ENCODE measurements at places on chromosomes 6 and 20.

- DNase-seq = no peak
Measured at GRCh38 chr6:163780994-163781393, 366.5 kb downstream of the QKI start.

DNA sequence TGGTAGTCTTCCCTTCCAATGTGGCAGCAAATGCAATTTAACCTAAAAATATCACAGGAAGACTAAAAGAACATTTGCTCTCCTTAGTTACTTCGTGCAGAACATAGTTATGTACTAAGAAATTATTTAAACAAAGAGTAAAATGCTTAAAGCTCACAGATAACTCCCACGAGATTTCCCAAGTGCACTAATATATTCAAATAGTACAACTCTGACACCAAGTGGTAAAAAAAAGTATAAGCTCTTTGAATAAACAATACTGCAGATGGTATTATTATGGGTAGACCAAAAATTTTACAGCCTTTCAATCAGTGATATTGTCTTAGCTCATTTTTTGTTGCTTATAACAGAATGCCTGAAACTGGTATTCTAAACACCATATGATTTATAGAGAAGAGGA lies 52.8 kb upstream of the FILIP1 start:
- no peak for DNase-seq

GRCh38 chr20:53831812-53832211 lies 238.2 kb upstream of the ZNF217 start:
- DNase-seq = no peak

DNA sequence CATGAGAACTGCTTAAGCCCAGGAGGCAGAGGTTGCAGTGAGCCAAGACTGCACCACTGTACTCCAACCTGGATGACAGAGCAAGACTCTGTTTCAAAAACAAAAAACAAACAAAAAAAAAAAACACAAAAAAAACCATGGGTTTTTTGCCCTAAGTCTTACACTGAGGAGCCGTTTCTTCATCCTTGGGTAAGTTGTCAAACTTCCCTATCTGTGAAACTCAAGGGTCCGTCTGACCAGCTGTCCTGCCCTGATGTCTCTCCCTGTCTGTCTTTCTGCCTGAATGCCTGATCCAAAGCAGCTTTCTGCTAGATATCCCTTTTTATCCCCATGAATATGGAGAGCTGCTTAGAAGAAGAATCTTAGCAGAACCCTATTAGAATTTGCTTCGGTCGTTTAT lies 41.3 kb upstream of the CLDN20 start:
- DNase-seq = no peak

GRCh38 chr6:12049165-12049564 lies 37.1 kb downstream of the HIVEP1 start:
- no peak for DNase-seq

GRCh38 chr6:97215157-97215769 lies 67.8 kb downstream of the MMS22L start:
- peak; percentile 16 for DNase-seq

GRCh38 chr6:17178326-17178725 lies 76.5 kb downstream of the STMND1 start:
- no peak for DNase-seq

- no peak for DNase-seq
Measured at GRCh38 chr6:34585108-34585507, 29.0 kb upstream of the SPDEF start.

GRCh38 chr6:30485236-30485635 lies 4.1 kb upstream of the HLA-E start:
- no peak for DNase-seq

DNA sequence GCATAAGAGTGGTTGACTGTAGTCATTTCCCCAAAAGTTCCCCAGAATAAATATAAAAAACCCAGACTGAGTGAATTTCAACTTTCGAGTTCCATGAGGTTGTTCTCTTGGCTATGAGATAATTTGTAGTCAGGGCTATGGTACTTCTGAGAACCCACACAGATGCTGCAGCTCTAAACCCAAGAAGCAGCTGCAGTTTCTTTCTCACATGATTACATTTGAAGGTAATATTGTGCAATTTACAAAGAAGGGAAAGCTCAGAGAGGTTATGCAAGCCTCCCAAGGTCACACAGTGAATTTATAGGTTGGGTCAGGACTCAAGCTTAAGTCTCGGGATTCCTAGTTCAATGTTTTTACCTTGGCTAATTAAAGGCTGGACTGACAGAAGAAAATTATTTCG lies 29.7 kb upstream of the CD93 start:
- peak; percentile 45 for DNase-seq

- no peak for DNase-seq
Measured at GRCh38 chr20:47174456-47175243, 181.8 kb downstream of the ZMYND8 start.

GRCh38 chr6:43953794-43954310 lies 173.4 kb downstream of the MRPL14 start:
- peak; percentile 12 for DNase-seq

- DNase-seq = no peak
Measured at GRCh38 chr6:36445621-36446020, 2.8 kb downstream of the KCTD20 start.

DNA sequence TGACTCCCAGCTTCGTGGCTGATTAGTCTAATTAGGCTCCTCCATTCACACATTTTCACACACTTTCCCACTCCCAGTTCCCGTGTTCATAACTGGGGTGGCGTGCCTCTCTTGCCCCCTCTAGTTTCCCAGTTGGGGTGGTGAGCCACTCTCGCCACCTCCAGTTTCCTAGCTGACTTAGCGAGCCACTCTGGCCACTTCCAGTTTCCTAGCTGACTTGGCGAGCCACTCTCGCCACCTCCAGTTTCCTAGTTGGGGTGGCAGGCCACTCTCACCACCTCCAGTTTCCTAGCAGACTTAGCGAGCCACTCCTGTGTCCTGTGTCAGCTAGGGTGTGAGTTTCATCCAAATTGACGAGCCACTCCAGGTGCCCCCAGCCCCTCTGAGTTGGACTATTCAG lies 7.4 kb upstream of the GMPR start:
- no peak for DNase-seq

DNA sequence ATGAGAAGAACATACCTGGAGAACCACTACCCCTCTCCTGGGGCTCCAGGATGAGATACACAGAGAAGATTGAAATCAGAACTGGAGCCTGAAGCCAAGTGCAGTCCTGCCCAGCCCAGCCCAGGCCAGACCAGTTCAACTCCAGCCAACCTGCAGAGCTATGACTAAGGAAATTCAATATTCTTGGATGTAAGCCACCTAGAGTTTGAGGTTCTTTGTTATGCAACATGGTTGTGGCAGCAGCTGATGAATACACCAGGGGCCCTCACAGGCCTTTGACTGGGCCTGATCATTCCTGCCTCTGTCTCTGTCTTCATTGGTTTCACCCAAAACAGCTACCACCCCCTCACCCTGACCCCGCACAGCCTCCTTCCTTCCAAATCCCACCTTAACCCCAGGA lies 167.8 kb downstream of the LRFN2 start:
- DNase-seq = no peak

DNA sequence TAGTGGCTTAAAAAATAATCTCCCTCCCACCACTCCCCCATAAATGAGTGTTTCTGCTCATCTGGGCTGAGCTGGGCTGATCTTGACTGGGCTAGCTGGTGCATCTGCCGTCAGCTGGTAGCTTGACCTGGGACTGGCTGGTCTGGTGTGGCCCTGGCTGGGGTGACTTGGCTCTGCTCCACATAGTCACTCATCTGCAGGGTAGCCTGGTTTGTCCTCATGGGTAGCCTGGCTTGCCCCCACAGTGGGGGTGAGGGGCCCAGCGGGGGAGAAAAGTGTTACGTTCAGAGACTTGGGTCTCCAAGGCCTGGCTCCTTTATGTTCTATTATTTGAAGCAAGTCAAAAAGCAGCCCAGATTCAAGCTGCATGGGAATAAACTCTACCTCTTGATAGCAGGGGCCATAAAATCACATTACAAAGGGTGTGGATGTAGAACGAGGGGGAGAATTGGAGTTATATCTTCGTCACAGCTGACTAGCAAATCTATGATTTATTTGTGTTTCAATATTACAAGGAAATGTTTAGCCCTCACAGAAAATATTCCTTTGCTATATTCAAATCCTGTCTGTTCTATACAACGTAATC lies 32.9 kb downstream of the EDN3 start:
- DNase-seq = no peak

DNA sequence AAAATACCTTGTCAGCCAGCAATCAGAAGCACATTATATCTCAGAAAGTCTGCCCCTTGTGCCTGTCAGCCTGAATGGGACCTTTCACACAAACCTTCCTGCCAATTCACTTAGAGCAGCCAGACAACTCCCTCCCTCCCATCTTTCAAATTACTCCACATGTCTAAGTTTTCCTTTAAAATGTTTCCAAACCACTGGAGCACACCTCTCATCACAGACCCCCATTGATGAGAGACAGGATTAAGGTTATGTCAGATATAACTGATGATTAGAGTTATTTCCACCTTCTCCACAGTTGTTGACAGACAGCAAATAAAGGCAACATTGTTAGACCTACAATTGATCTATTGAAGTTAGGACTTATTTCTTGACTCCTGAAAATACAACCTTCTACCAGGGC lies 408.4 kb downstream of the PLCB1 start:
- no peak for DNase-seq
